ENCODE measurements at places on chromosomes 7 and 10. TPM values are rescaled to one million over a fixed set of nuclear protein-coding genes. Genes with fewer than 3 reads are reported as not detected.
A peak's percentile ranks its signal among the peaks of the same experiment; 100 is the strongest.

The ITGB1 gene
- total RNA-seq: 1,672 TPM

The LRRD1 gene
- total RNA-seq: not detected

The KMT2E gene
- total RNA-seq: 51.3 TPM

The BTBD16 gene
- not detected for total RNA-seq

The GPR26 gene
- not detected for total RNA-seq

The SAMD9 gene
- total RNA-seq: 8.7 TPM

The MSS51 gene
- total RNA-seq: 0.51 TPM

The CCDC172 gene
- total RNA-seq: not detected

The IL2RA gene
- not detected for total RNA-seq

The LBX1 gene
- total RNA-seq: not detected

The PMPCB gene
- 51.7 TPM for total RNA-seq

The NXPH1 gene
- not detected for total RNA-seq

The SLC26A5 gene
- total RNA-seq: not detected

The GPR85 gene
- total RNA-seq: 4.9 TPM

- DNase-seq: peak; percentile 86
Observed at GRCh38 chr7:47513741-47514241, 68.1 kb downstream of the TNS3 start.

DNA sequence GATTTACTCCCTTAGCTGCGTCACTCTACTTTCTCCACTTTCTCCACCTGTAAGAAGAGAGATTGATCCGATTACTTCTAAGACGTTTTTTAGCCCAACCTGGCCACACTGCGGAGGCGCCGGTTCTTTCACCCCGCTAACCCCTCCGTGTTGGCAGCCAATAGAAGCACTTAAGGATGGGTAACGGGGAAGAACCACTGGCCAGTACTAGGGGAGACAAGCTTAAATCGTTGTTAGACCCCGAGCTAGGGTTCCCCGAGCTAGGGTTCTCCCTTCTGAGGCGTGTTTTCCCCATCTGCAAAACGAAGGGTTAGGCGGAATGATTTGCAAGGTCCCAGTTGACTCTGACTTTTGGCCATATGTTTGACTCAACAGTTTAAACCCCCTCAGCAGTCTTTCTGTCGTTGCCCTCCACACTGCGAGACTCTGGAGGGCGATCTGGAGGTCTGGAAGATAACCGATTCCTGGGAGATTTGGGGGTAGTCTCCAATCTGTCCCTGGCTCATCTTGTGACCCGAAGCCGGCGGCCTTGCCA lies 644 bp downstream of the UMAD1 start:
- no peak for DNase-seq

GRCh38 chr10:70271996-70272924 lies 11.5 kb downstream of the NPFFR1 start:
- DNase-seq: no peak

- DNase-seq: no peak
Observed at GRCh38 chr7:47389923-47390630, 191.8 kb downstream of the TNS3 start.

- no peak for DNase-seq
Observed at GRCh38 chr7:111997546-111997945, 208.7 kb downstream of the DOCK4 start.

GRCh38 chr10:10658172-10658785 lies 359.4 kb upstream of the CELF2 start:
- DNase-seq: no peak

DNA sequence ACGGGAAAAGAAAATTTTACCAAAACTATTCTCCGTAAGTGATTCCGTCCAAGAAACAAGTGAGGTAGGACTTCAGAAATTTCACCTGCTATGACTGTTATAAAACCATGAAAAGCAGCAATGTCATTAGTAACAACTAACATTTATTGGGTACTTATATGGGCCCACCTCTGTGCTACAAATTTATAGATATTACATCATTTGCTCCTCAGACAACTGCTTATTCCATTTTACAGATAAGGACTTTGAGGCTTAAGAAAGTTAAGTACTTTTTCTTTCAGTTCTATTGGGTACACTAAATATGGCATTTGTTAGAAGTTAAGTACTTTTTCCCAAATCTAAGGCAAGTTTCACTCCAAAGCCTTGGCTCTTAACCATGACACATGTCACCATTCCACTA lies 36.3 kb downstream of the HACD1 start:
- no peak for DNase-seq

GRCh38 chr7:29599026-29599425 lies 35.4 kb downstream of the PRR15 start:
- no peak for DNase-seq

GRCh38 chr7:141190495-141190894 lies 116.6 kb downstream of the TMEM178B start:
- DNase-seq: no peak

- DNase-seq: peak; percentile 68
Observed at GRCh38 chr7:13989126-13989948, at the start of gene ETV1. TSS of gene ETV1 (minus strand) at chr7:13989666. CDS start at chr7:13989052, 614 bp downstream.

- DNase-seq: peak; percentile 34
Observed at GRCh38 chr7:657565-658119, 68.9 kb upstream of the DNAAF5 start.

DNA sequence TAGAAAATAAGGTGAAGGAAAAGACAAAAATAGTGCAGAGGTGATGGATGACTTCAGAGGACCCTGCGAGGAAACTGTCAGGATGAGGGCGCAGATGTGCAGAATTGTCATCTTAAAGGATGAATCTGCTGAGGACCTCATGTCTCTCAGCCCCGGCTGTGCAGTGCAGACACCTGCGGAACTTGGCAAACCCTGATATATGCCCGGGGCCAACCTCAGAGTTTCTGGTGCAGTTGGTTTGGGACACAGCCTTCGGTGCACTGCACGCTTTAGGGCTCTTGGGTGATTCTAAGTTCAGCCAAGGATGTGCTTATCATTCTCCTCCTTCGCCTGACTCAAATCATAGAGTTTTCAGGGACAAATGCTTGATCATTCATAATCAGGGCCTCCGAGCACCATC lies 310.1 kb downstream of the TCERG1L start:
- DNase-seq: no peak

DNA sequence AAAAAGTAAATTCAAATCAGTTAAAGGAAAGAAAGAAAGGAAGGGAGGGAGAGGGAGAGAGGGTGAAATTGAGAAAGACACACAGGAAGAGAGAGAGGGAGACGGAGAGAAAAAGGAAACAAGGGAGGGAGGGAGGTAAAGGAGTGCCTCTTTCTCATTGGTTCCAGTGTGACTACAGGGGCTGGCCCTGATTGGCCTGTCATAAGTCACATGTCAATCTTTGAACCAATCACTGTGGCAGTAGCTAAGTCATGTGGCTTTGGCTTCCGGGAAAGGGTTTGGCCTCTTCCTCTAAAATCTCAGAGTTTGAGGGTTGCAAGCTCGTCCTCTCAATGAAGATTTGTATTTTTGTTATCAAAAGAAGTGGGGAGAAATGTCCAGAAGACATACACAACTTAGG lies 150.2 kb downstream of the RAB11FIP2 start:
- DNase-seq: no peak

- DNase-seq: no peak
Observed at GRCh38 chr10:26573674-26574073, 123.8 kb upstream of the PDSS1 start.

DNA sequence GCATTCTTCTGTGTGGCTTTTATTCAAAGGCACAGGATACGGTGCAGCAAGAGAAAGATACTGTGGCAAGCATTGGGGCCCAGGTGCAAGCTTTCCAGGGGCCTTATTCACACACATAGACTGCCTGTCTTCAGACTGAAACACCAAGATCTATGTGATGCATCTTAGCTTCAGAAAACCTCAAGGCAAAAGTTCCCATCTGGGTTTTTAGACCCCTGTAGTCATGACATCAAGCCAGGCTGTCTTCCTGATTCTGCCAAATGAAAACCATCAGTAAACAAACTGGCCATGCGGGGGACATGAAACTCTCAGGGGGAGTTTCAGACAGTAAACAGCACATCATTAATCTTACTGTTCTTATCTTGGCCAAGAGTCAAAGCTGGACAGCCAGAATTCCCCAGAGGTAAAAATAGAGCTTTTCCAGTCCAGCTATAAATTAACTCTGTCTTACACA lies 9.8 kb downstream of the AGBL3 start:
- DNase-seq: no peak

DNA sequence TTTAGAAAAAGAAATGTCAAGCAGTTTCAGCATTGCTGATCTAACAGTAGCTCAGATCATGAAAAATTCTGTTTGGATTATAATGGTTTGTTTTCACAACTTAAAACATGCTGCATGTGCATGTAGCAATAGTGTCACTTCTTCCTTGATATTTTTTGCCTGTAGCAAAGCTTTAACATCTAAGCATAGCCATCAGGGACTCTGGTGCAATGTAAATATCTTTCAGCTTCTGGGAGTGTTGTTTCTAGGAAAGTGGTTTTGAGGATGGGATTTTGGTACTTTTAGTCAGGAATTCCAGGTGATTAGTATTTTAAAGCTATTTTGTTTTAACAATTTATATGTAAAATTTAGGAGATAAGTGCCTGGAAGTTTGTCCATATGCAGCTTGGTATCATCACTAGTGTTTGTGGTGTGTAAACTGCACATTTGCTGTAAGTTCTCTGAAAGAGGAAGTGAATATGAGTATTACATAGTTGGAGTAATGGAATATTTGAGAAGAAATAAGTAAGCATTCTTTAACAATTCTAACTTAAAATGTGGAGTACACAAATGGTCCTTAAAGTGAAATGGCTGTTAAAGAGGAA lies 1.9 kb downstream of the RSBN1L start:
- DNase-seq: no peak

DNA sequence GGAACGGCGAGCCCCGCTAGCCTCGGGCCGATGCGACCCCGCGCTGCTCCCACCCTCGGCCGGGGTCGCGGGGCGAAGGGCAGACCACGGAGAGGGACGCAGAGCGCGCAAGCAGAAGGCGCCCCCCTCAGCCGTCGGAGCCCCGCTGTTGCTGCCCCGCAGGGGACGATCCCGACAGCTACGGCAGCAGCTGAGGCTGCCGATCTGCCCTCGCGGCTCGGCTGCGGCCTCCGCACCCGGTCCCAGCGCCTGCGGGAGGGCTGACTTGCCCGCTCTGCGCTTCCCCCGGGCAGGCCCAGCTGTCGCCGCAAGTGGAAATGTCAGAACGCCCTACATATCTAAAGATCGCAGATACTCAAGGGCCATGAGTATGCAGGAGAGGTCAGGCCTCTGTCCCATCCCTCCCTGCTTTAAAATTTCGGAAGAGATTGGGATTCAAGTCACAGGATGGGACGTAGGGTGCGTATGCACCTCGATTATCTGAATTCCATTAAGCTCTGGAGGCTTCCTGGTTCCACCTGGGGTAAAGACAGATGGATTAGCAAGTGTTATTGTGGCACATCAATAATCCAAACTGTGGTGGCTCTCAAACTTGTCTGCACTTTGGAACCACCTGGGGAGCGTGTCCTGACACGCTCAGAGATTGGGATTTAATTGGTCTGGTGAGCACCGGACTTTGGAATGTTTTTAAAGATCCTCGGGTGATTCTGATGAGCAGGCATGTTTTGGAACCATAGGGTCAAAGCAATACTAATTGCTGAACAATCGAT lies at the start of gene CRPPA:
Gene CRPPA (minus strand): TSS at position 206 of the 770 bp plus-strand sequence. CDS start 216 bp downstream, outside the sequence.
- DNase-seq: peak; percentile 6

DNA sequence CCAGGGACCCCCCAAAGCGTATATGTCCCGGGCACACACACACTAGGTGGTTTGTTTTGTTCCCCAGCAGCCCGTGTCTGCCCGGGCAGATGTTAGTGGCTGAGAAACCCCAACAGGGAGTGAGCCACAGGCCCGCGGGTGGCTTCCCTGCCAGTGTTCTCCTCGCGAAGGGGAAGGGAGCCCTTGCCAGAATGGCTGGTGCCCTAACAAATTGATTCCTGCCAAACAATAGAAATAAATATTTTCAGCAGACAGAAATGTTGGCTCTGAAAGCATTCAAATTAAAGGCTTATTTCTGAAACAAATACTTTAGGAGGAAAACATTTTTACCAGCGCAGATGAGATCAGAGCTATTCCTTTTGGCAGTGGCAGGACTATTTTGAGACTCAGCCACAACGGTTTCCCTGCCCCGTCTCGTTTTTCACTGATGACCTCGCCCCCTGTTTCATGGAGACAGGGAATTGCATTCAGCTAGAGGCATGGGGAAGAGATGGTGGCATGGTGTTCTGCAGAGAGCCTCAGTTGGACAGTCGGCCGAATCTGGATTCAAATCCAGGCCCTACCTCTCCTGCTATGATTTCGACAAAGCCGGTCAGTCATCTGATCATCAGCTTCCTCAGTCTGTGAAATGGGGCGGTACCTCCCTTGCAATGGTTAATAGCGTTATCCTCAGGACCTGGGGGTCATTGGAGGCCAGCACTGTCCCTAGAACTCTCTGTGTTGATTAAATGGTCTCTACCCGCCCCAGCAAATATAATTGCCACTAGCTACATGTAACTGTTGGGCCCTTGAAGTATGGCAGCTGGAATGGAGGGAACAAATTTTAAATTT lies 84.5 kb downstream of the CUX1 start:
- peak; percentile 15 for DNase-seq

GRCh38 chr7:108091461-108091831 lies 38.7 kb downstream of the LAMB4 start:
- no peak for DNase-seq

DNA sequence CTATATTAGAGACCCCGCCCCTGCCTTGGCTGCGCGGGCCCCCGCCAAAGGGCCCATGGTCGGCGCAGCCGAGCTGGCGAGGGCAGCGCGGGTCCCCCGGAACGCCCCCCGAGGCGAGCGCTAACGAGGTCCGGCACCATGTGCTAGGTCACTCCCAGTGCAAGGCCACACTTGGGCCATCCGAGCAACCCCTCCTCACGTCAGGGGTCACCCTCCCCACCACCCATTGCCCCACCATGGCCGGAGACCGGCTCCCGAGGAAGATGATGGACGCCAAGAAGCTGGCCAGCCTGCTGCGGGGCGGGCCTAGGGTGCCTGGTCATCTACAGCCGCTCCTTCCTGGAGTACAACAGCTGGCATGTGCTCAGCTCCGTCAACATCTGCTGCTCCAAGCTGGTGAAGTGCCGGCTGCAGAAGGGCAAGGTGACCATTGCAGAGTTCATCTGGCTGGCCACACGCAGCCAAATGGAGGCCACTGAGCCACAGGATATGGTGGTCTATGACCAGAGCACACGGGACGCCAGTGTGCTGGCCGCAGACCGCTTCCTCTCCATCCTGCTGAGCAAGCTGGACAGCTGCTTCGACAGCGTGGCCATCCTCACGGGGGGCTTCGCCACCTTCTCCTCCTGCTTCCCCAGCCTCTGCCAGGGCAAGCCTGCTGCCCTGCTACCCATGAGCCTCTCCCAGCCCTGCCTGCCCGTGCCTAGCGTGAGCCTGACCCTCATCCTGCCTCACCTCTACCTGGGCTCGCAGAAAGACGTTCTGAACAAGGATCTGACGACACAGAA lies 12.4 kb upstream of the SEC24C start:
- DNase-seq: no peak

GRCh38 chr10:16933783-16934182 lies 116.6 kb upstream of the RSU1 start:
- no peak for DNase-seq

GRCh38 chr7:108368466-108368865 lies 87.8 kb downstream of the NRCAM start:
- no peak for DNase-seq
